ENCODE measurements at places on chromosomes 11 and 22. TPM values are rescaled to one million over a fixed set of nuclear protein-coding genes. Genes with fewer than 3 reads are reported as not detected.

DNA sequence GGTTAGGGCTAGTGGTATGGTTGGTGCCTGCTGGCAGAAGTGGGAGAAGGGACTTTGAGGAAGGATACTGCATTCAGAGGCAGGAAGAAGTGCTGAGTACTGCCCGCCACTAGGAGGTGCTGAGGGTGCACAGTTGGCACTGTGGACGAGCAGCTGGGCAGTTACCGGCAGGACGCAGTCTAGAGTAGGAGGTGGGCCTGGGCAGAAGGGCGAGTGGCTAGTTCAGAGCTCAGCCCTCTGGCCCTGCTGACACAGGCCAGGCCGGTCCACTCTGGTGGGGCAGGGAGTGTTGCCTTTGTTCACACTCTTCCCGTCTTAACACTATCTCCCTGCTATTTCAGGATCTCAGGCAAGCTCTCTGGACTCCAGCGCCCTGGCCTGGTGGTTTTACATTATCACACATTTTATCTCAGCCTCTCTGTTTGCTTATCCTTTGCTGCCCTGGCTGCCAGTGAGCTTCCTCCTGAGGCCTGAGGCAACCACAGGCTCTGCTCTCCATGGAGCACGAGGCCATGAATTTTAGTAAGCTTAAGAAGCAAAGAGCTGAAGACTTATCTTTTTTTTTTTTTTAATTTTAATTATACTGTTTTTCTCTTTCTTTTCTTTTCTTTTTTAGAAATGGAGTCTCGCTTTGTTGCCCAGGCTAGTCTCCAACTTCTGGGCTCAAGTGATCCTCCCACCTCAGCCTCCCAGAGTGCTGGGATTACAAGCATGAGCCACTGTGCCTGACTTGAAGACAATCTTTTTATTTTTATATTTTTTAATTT is 26.9 kb downstream of the SNAP29 start:
- H3K36me3 ChIP-seq, result peaks cover 14% of the 10 kb centered on the region
- no peaks in the 10 kb centered on the region for H3K27me3 ChIP-seq
- H3K27ac ChIP-seq, result no peak overlapping the region
- H3K4me1 ChIP-seq, result peaks cover 7% of the 10 kb centered on the region

The OTOG gene
- total RNA-seq, result not detected

DNA sequence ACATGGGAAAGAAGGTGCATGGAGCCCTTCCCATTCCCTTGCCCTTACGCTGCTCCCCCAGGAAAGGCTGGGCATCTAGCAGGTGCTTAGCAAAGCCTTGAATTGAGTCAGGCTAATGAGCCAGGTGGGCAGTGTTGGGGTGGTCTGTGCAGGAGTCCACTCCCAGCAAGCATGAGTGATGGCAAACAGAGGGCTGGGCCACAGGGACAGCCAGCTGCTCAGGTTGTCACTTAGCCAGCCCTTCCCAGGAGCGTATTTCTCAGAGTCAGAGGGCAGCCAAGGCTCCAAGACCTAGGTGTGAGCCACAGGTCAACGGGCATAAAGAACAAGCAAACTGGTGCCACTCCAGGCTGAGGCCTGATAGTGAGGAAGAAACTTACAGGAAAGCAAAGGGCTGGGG is 149.8 kb downstream of the DSCAML1 start:
- no peak for DNase-seq
- H3K27ac ChIP-seq, result no peak overlapping the region
- peaks cover 6% of the 10 kb centered on the region for H3K4me1 ChIP-seq
- H3K27me3 ChIP-seq, result peaks cover 48% of the 10 kb centered on the region
- H3K4me3 ChIP-seq, result no peak overlapping the region

GRCh38 chr22:48931452-48931851 is 896.2 kb downstream of the BRD1 start:
- peaks cover 18% of the 10 kb centered on the region for H3K27me3 ChIP-seq
- DNase-seq, result no peak
- no peaks in the 10 kb centered on the region for H3K36me3 ChIP-seq
- H3K4me1 ChIP-seq, result peaks cover 2% of the 10 kb centered on the region

The CNGA4 gene
- 0.23 TPM for total RNA-seq

The SLC25A1 gene
- total RNA-seq, result 21.3 TPM

DNA sequence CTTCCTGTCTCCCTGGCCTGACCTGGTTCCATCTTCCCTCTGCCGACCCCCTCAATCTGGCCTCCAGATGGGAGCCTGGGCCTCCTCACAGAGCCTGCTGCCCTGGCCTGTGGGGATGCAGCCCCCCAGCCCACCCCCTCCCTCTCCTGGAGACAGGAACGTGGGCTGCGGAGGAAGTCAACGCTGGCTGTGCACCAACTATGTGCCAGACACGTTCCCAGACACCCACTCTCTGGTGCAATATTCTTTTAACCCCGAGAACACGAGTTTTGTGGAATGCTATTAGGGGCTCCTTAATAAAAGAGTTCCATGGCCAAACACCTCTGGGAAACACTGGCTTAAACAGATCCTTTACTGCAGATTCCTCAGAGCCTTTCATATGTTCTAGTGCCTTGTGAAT is 15.9 kb downstream of the WNT11 start:
- H3K27me3 ChIP-seq, result peaks cover 7% of the 10 kb centered on the region
- H3K36me3 ChIP-seq, result peaks cover 2% of the 10 kb centered on the region
- no peak overlapping the region for H3K27ac ChIP-seq
- H3K4me3 ChIP-seq, result no peak overlapping the region
- no peak for DNase-seq

The TSGA10IP gene
- total RNA-seq, result not detected

DNA sequence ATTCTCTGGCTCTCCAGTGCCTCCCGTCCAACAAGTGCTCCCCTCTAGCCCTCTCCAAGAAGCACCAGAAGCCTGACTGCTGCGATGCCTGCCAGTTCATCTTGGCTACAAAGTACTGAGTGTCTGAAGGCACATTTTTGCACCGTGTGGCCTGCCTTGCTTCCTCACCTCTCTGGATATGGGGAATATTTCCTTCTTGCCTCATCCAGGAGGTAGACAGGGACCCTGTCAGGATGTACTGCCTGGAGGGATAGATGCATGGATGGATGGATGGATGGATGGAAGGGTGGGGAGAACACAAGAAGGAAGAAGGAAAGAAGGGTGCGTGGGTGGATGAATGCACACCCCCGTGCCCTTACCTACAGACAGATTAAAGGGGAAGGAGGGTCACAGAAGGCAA is 27.6 kb downstream of the KCTD17 start:
- peaks cover 4% of the 10 kb centered on the region for H3K36me3 ChIP-seq
- H3K4me3 ChIP-seq, result peak overlapping the region; percentile 81
- peaks cover 39% of the 10 kb centered on the region for H3K4me1 ChIP-seq
- peak overlapping the region; percentile 99 for H3K27ac ChIP-seq
- no peak for DNase-seq

DNA sequence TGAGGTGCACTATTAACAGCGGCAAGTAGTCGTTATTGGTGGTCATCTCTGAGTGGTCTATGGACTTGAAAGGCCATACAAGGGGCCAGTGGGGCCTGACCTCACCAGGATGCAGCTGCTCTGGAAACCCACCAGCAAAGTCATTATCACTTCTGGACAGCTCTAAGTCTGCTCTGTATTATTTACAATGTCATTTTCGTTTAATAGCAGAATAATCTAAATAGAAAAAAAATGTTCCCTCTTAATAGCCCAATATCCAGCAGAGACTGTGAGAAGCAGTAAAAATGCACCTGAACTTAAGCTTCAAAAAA is 85.0 kb upstream of the EED start:
- H3K36me3 ChIP-seq, result no peaks in the 10 kb centered on the region
- H3K27ac ChIP-seq, result no peak overlapping the region
- H3K4me3 ChIP-seq, result no peak overlapping the region
- H3K4me1 ChIP-seq, result peaks cover 11% of the 10 kb centered on the region
- H3K27me3 ChIP-seq, result no peaks in the 10 kb centered on the region
- DNase-seq, result no peak

The CDC42BPG gene
- total RNA-seq, result 7.7 TPM

GRCh38 chr11:46555267-46556054 is 38.4 kb downstream of the AMBRA1 start:
- H3K27me3 ChIP-seq, result no peaks in the 10 kb centered on the region
- peak overlapping the region; percentile 94 for H3K27ac ChIP-seq
- no peak for DNase-seq
- no peaks in the 10 kb centered on the region for H3K36me3 ChIP-seq
- H3K4me3 ChIP-seq, result peak overlapping the region; percentile 31

GRCh38 chr11:116696381-116696941 is 76.3 kb downstream of the BUD13 start:
- no peak for DNase-seq
- H3K27ac ChIP-seq, result no peak overlapping the region
- H3K36me3 ChIP-seq, result peaks cover 3% of the 10 kb centered on the region
- H3K4me3 ChIP-seq, result no peak overlapping the region
- H3K27me3 ChIP-seq, result peaks cover 16% of the 10 kb centered on the region

DNA sequence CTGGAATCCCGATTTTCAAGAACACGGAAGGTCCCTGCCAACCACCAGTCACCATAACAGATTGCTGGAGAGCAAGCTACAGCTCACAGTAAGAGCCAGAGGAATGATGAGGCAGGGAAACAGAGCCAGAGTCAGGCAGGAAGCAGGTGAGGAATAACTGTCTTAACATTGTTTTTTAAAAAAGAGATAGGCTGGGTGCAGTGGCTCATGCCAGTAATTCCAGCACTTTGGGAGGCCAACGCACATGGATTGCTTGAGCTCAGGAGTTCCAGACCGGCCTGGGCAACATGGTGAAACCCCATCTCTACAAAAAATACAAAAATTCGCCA is 13.5 kb upstream of the CASTOR1 start:
- H3K36me3 ChIP-seq, result peaks cover 4% of the 10 kb centered on the region
- peaks cover 69% of the 10 kb centered on the region for H3K4me1 ChIP-seq
- no peaks in the 10 kb centered on the region for H3K27me3 ChIP-seq
- H3K4me3 ChIP-seq, result peak overlapping the region; percentile 75
- DNase-seq, result no peak

- peaks cover 3% of the 10 kb centered on the region for H3K4me1 ChIP-seq
- peaks cover 19% of the 10 kb centered on the region for H3K27me3 ChIP-seq
- no peak overlapping the region for H3K4me3 ChIP-seq
- H3K36me3 ChIP-seq, result peaks cover 2% of the 10 kb centered on the region
- no peak overlapping the region for H3K27ac ChIP-seq
Observed at GRCh38 chr11:95512177-95512576, 277.4 kb downstream of the FAM76B start.

The TXNRD2 gene
- total RNA-seq, result 16.8 TPM

DNA sequence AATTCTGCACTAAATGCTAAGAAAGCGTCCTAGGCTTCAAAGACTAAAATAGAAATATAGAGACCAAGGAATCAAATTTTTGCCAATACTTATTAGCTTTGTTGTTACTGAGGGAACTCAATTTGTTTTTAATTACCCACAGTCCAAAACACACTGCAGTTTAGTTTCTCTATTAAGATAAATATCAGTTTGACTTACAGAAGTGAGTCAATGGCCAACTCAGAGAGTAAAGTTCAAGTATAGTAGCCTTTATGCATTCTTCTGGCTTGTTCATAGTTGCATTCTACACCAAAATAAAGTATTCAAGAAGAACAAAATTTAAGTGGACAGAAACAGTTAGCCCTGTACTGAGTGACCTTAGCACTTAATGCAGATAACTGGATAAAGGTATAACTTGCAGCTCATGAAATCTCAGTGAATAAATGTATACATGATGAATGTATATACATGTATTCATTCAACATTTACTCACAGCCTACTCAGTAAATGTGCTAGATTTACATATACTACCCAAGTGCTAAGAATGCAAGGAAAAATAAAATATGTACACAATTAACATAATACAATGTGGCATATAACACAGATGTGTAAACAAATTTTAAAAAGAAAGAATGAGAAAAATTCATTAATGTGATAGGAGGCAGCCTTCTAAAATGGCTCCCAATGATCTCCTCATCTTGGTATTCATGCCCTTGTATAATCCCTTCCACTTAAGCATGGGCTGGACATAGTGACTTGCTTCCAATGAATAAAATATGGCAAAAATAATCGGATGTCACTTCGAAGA is 9.7 kb upstream of the RNF141 start:
- no peak overlapping the region for H3K27ac ChIP-seq
- H3K4me1 ChIP-seq, result peaks cover 3% of the 10 kb centered on the region
- DNase-seq, result no peak
- peaks cover 25% of the 10 kb centered on the region for H3K27me3 ChIP-seq
- H3K36me3 ChIP-seq, result no peaks in the 10 kb centered on the region
- H3K4me3 ChIP-seq, result no peak overlapping the region

DNA sequence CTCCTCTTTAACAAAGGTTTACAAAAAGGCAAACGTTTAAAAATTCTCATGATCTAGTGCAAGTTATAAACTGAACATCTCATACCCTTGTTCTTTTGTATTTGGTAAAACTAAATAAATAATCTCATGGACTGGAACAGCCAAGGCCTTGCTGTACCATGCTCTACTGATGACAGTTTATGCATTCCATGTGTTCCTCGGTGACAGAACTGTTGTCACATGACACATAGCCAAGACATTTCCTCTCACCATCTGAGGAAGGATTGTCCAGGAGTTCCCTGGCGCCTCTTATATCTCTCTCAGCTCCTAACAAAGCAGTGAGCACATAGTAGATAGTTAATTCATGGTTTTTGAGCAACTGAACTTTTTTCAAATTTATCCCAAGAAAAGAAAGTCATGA is 12.6 kb downstream of the CCDC83 start:
- DNase-seq, result no peak

The OR51I1 gene
- not detected for total RNA-seq

The ANO9 gene
- total RNA-seq, result 165 TPM

The C11orf97 gene
- total RNA-seq, result not detected

The POU2AF2 gene
- total RNA-seq, result not detected

DNA sequence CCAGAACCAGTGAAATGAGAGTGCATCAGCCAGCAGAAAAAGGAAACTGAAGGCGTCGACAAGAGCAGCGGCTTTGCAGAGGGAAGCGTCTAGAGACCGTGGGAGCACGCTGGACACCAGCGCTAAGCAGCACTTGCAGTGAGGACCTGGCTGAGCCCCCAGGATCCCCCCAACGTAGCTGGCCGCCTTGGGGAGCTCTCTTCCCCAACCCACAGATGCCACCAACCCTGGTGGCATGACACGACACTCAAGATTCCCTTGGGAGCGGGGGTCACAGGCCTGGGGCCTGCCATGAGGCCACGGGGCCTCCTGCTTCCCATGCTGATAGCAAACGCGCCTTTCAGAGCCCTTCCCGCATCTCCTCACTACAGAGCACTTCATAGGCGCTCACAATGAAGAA is 13.4 kb upstream of the TESMIN start:
- H3K4me3 ChIP-seq, result no peak overlapping the region
- DNase-seq, result no peak
- H3K27ac ChIP-seq, result no peak overlapping the region
- peaks cover 11% of the 10 kb centered on the region for H3K36me3 ChIP-seq

GRCh38 chr11:65661599-65662246 is 993 bp downstream of the RELA start:
- H3K27ac ChIP-seq, result peak overlapping the region; percentile 83
- H3K36me3 ChIP-seq, result peaks cover 13% of the 10 kb centered on the region
- H3K4me3 ChIP-seq, result peak overlapping the region; percentile 90
- no peak for DNase-seq

GRCh38 chr11:68012843-68013610 is 2.9 kb downstream of the ALDH3B1 start:
- no peaks in the 10 kb centered on the region for H3K36me3 ChIP-seq
- H3K4me3 ChIP-seq, result no peak overlapping the region
- H3K27me3 ChIP-seq, result peaks cover 12% of the 10 kb centered on the region
